ENCODE measurements at places on chromosomes 7 and 10.

GRCh38 chr7:87370660-87371180, 25.3 kb downstream of the CROT start:
- H3K4me3 ChIP-seq = no peak overlapping the region
- no peaks in the 10 kb centered on the region for H3K27me3 ChIP-seq
- no peak overlapping the region for H3K27ac ChIP-seq
- no peak for DNase-seq

GRCh38 chr7:2966466-2967078, 77.1 kb downstream of the CARD11 start:
- H3K36me3 ChIP-seq = no peaks in the 10 kb centered on the region
- peak; percentile 22 for DNase-seq
- H3K4me3 ChIP-seq = no peak overlapping the region
- no peaks in the 10 kb centered on the region for H3K27me3 ChIP-seq
- H3K4me1 ChIP-seq = no peaks in the 10 kb centered on the region

DNA sequence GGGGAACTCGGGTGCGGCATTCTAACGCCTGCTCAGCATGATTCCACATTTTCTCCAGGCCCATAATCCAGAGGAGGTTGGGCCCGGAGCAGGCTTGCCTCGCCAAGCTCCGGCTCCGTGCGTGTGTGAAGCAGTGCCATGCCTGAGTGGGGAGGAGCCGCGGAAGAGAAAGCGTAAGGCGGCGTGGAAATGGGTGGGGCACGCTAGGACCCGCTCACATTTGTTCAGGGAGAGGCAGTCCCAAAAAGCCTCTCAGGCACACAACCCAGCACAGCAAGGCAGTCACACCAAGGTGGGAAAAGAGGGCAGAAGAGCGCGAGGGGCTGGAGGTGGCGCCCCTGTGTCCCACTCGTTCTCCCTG, 695 bp upstream of the VDAC2 start:
- H3K4me1 ChIP-seq = peaks cover 12% of the 10 kb centered on the region
- H3K36me3 ChIP-seq = no peaks in the 10 kb centered on the region
- peak overlapping the region; percentile 81 for H3K4me3 ChIP-seq
- DNase-seq = peak; percentile 68
- no peaks in the 10 kb centered on the region for H3K27me3 ChIP-seq

- DNase-seq = no peak
- H3K27me3 ChIP-seq = no peaks in the 10 kb centered on the region
- no peaks in the 10 kb centered on the region for H3K4me1 ChIP-seq
- no peak overlapping the region for H3K27ac ChIP-seq
- H3K4me3 ChIP-seq = no peak overlapping the region
Observed at GRCh38 chr10:110508159-110508788, 10.6 kb downstream of the DUSP5 start.

GRCh38 chr10:132237871-132238270, 51.1 kb downstream of the DPYSL4 start:
- no peak overlapping the region for H3K27ac ChIP-seq
- DNase-seq = no peak
- H3K36me3 ChIP-seq = no peaks in the 10 kb centered on the region
- no peaks in the 10 kb centered on the region for H3K4me1 ChIP-seq

- H3K4me3 ChIP-seq = no peak overlapping the region
- H3K36me3 ChIP-seq = no peaks in the 10 kb centered on the region
- H3K27me3 ChIP-seq = no peaks in the 10 kb centered on the region
- H3K4me1 ChIP-seq = no peaks in the 10 kb centered on the region
Observed at GRCh38 chr10:4766454-4766853, 59.6 kb upstream of the AKR1E2 start.
